Lung (tissue), 17 donors: ENCODE measurements at places on chromosomes 1 and 21. TPM values are rescaled to one million over a fixed set of nuclear protein-coding genes. Genes with fewer than 3 reads are reported as not detected.

- DNase-seq, result peak; percentile 38
Observed at GRCh38 chr1:213982672-213983492, 4.9 kb upstream of the PROX1 start.

DNA sequence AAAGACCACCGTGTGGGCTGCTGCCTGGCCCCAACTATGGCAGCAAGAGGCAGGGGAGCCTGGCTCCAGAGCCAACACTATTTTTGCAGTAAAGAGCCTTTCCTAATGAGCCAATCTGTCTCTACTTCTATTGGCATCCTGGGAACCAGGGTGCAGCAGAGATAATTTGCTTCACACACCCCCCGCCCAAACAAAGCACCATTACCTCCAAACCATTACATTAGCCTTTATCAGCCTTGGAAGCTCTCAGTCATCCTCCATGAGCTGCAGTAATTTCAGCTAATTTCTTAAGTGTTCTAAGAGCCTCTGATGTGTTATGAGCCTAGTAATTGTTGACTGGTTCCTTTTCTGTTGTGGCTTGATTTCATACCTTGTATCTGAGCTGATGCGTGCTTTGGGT is 21.6 kb downstream of the ARMH1 start:
- DNase-seq, result no peak

PTPN7 gene
- total RNA-seq, result 4.5 TPM

GCSAML gene
- total RNA-seq, result 1.4 TPM

NR5A2 gene
- total RNA-seq, result 8.5 TPM

RGS16 gene
- 13.6 TPM for total RNA-seq
